ENCODE measurements at places on chromosomes 5 and 9.

DNA sequence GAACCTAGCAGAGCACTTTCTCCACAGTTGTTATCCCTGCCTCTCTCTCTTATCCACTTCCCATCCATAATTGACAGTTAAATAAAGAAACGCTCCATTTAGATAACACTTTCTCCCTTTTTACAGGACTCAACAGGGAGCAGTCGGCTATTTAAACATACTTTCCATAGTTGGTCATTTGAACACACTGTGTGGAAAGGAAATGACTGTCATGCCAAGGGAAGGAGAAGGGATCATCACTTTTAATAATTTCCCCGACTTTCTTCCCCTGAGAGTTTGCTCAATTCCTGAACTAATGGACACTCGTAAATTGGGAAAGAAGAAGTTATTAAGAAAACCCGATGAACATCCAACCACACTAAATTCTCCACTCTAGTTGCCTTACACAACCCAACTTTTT lies 400.8 kb upstream of the PTGER4 start:
- no peak for DNase-seq

GRCh38 chr5:35996076-35996475 lies 4.9 kb upstream of the UGT3A1 start:
- DNase-seq = no peak

GRCh38 chr9:37374892-37375291 lies 47.6 kb upstream of the GRHPR start:
- no peak for DNase-seq

- DNase-seq = no peak
Measured at GRCh38 chr9:105083256-105083655, 155.3 kb upstream of the ABCA1 start.

- DNase-seq = no peak
Measured at GRCh38 chr5:106418196-106418595, 1252.5 kb downstream of the EFNA5 start.

DNA sequence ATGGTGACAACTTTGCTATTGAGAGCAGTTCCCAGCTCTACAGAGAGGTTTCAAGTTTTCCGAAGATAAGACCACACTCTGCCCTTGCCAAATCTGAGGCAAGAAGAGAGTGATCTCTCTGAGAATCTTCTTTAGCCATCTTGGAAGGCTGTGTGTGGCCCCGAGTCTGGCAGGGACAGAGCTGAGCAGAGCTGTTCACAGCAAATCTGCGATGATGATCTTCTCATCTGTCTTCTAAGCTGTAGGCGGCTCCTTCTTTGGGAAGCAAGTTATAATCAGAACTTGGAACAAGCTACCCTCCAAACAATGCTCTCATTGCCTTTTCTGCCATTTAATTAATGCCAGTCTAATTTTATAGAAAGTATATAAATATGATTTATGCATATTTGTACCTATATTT lies 379.0 kb upstream of the MEF2C start:
- DNase-seq = no peak

- no peak for DNase-seq
Measured at GRCh38 chr9:109447329-109448076, 50.6 kb downstream of the PTPN3 start.

GRCh38 chr5:96655085-96655484 lies 7.1 kb upstream of the CAST start:
- no peak for DNase-seq

DNA sequence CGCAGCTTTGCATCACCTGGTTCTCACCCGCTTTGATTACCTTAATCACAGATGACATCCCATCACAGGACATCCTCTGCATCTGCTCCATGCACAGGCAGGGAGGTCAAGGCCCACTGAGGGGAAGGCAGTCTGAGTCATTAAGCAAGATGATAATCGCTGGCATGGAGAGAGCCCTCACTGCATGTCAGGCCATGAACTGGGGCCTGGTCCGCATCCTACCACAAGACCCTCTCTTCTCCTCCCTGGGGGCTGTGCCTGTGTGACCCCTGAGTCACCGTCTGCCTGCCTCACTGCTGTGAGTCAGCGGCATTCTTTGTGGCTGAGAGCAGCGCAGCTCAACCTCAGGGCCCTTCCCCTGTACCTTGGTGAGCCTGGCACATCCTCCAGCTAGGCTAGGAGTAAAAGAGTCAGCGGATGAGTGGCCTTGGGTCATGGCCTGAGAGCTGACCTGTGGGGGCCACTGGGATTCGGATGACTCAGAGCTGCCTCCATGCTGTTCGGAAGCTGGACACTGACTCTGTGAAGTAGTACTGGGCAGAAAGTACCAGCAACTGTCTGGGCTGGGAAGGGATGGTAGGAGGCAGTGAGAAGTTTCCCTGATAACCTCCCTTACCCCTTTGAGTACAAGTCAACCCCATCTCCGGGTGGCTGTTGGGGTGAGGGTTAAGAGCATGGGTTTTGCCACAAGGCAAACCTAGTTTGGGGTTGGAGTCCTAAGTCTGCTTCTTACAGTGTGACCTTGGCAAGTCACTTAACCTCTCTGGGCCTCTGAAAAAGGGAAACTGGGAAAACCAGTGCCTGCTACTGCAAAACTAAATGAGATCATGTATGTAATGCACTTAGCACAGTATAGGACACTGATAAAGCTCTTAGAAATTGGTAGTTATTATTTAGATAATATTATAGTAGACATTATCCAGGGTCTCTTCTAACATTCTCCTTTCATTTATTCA lies 14.6 kb upstream of the ARSI start:
- DNase-seq = no peak

GRCh38 chr5:6461793-6462650 lies 13.4 kb downstream of the UBE2QL1 start:
- no peak for DNase-seq

GRCh38 chr9:93064392-93065134 lies 6.1 kb downstream of the SUSD3 start:
- peak; percentile 64 for DNase-seq

DNA sequence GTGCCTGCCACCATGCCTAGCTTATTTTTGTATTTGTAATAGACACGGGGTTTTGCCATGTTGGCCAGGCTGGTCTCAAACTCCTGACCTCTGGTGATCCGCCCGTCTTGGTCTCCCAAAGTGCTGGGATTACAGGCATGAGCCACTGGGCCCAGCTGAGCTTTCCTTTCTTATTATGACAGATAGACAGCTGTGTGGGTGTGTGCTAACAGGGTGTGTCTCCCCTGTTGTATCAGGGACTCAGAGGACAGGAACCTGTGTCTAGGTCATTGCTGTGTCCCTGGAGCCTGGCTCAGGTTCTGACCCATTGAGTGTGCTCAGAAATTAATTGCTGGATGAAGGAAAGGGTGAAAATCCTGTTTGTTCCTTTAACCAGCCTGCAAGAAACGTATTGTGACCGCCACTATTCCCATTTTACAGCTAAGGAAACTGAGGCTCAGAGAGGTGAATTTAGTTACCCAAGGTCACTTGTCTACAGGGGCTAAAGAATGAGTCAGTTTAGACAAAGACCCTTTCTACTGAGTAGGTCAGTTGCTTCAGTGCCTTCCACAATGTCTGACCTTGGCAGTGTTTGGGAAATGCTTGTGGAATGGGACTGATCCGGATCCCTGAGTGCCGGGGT lies 16.8 kb downstream of the NCS1 start:
- no peak for DNase-seq

DNA sequence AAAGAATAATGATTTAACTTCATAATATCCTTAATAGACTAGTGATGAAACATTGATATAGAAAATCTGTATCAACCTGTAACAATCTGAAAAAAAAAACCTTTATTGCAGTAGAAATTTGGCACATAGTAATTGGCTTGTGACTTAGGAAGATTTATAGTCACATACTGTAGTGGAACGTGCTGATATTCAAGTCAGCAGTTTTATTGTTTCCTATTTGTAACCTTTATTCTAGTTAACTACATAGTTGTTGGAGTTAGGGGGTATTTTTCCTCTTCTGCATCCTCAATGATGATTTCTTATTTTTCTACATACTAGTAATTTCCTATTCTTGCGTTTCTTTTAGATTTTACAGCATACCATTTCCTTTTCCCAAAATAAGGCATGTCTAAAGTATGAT lies 14.5 kb upstream of the LRRC70 start:
- no peak for DNase-seq

- no peak for DNase-seq
Measured at GRCh38 chr9:135644631-135645218, 5.4 kb upstream of the GLT6D1 start.

DNA sequence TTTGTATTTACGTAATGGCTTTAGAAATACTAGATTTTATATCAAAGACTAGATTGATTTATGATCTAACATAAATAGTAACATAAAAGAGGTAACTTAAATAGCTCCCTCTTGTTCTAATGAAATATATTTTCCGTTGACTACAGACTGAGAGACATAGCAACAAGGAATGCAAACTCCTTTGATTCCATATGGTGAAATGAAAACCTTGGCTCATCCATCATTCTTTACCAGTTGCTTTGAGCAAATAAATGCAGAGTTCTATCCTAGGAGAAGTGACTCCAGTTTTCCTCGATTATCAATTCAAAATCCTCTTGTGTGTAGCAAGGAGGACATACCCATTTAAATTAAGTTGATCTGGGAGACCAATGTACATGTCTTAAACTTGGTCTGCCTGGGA lies 18.0 kb upstream of the JAKMIP2 start:
- DNase-seq = no peak

DNA sequence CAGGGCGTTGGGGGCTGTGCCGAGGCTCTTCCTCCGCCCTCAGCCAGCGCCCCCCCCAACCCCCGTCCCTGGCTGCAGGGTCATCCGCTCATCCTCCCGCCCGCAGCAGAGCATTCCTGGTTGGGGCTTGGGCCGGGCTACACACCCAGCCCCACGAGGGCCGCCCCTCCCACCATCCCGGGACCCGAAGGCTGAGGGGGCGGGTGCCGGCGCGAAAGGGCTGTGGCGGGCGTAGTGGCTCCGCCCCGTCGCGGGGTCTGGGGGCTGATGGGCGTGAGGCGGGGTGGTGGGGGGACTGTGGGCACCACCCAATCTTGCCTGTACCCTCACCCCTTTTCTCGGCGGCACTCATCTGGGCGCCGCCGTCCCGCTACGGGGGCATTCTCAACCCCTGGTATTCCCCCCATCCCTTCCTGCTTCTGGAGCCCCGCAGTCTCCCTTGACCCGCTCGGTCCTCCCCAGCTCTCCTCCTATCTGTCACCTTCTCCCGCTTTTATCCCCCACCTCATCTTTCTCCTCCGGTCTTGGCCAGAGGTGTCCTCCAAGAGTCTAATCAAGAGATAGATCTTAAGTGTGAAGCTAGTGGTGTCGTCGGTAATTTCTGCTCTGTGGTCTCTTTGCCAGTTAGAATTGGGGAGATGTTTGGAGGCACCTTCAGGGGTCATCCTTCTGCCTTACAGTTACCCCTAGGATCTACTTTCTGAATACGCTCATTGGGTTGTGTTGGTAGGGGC lies 1.6 kb downstream of the FER start:
- no peak for DNase-seq

- no peak for DNase-seq
Measured at GRCh38 chr5:168860503-168860902, 281.3 kb upstream of the PANK3 start.

DNA sequence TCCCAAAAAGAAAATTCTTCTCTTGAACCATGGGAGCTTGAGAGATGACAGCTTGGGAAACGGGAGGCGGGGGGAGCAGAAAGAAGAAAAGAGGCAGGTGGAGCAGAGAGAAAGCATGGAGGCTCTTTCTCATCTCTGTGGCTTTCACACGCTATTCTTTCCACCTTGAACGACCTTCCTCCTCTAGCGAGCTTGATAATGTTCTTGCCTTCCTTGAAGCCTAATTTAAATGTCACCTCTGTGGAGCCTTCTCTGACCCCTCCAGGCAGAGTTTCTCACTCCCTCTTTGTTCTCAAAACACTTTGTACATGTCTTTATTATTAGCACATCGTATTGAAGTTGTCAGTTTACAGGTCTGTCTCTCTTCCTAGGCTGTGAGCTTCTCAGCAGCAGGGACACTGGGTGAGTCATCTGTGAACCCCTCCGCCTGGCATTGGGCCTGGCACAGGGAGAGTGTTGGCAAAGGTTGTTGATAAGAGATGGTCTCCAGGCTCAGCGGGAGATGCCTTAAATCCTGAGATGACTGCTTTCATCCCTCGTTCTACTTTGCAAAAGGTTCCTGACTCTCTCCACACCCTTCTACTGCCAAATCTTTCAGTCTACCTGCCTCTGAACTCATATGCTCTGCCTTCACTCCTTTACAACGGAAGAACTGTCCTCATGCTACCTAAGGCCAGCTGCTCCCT lies 14.1 kb upstream of the STRBP start:
- DNase-seq = no peak

- no peak for DNase-seq
Measured at GRCh38 chr5:42656651-42657015, 100.0 kb upstream of the CCDC152 start.

DNA sequence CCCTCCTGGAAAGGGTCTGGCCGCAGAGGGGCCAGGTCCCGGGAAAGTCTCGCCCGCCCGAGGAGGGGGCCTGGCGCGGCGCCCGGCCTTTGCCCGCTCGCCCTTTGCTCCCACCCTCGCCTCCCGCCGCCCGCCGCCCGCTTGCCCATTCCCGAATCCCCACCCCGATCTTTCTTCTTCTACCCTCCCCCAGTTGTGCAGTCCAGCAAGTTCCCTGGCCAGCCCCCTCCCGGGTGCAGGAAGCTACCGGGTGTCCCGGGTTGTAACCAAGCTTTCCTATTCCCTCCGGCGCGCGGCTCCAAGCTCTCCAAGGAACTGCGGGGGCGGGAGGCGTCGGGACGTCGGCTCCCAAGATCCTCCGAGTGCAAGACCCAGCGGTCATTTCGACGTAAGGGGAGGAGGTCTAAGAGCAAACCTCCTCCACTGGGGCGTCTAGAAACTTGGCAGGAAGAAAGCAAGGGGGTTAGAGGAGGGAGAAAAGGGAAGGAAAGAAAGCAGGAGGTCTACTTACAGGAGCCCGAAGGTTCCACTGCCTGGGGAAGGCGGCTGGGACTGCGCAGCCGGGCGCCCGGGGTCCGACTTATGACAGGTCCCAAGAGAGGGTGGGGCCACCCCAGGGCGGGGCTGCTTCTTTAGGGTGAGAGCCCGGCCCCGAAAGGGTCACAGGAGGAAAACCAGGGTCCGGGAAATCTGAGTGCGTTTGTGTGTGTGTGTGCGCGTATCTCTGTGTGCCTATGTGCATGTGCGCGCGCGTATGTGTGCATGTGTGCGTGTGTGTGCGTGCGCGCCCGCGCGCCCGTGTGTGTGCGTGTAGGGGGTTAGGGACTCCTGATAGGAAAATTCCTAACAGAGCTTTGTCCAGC lies at the start of gene PTGR1:
Gene PTGR1 (minus strand): TSS at position 556 of the 863 bp plus-strand sequence. CDS start 2,225 bp downstream, outside the sequence.
- no peak for DNase-seq

DNA sequence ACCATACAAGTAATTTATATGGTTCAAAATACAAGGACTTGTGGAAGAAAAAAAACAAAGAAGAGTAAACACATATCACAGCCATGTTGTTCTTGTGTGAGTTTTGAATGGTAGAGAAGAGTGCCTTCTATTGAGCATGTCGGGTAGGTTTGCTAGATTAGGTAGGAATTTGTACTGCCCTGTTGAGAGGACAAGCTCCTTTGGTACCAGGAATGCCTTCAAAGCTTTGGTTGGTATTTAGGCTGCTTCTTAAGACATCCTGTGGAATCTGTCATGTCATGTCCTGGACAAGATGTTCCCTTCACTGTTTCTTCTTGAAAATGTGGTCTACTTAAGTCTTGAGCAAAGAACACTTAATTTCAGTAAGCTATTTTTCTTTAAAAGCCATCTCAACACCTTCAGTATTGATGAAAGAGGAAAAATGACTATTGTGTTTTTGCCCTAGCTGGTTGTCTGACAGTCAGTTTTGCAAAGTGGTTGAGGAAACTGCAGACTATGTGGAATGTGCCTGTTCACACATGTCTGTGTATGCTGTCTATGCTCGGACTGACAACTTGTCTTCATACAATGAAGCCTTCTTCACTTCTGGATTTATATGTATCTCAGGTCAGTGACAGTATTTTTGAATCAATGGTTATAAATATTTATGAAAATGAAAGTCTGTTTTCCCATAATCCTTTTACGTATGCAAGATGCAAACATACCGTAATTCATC lies 296.9 kb downstream of the ADGRV1 start:
- no peak for DNase-seq

GRCh38 chr5:132023258-132024116 lies 12.0 kb upstream of the ACSL6 start:
- no peak for DNase-seq
